EH (cell line): ENCODE measurements at places on chromosomes 2 and 18.

- DNase-seq: peak; percentile 54
Measured at GRCh38 chr2:148554459-148555247, 89.9 kb upstream of the EPC2 start.

DNA sequence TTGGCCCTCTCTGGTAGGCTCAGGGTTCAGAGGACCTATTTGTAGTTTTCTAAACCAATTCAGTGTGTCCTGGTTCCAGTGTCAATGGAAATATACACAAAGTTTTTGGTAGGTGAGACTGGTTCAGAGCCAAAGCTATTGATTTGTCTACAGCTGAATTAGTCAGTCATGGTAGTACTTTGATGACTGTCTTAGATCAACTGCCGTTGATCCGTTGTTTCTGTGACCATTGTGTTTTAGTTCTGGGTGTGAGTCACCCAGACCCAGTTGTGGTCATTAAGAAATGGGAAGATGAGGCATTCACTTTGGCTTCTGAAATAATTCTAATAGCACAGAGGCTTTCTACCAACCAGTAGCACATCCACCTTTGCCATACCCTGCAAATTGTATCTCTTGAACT, 16.0 kb upstream of the RPE start:
- DNase-seq: no peak

DNA sequence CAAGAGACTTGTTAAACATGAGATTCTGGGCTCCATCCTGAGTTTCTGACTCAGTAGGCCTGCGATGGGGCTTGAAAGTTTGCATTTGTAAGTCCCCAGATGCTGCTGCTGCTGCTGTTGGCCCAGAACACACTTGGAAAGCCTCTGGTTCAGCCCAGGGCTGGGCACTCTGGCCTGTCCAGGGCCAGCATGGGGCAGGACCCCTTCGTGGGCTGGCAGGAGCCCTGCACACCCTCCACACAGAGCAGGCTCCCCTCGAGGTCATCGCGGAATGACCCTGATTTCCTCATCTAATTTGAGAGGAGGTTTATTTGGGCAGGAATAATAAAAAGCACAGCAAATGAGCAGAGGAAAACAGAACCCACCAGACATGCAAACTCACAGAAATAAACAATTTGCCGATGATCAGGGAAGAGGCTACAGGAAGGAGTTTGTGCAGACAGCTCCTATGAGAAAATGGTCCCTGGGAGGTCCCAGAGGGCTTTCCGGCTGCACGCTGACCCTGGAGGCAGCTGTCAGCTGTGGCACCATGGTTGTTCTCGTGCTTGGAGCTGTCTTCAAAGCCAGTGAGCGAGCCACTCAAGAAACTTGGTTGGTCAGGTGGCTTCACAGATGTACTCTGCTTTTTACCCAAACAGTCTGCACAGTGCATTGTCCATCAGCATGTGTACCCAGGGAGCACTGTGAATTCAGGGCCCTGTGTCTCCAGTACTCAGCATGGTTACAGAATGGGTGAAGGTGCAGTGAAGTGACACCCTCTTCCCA, 119.3 kb downstream of the GLI2 start:
- no peak for DNase-seq

DNA sequence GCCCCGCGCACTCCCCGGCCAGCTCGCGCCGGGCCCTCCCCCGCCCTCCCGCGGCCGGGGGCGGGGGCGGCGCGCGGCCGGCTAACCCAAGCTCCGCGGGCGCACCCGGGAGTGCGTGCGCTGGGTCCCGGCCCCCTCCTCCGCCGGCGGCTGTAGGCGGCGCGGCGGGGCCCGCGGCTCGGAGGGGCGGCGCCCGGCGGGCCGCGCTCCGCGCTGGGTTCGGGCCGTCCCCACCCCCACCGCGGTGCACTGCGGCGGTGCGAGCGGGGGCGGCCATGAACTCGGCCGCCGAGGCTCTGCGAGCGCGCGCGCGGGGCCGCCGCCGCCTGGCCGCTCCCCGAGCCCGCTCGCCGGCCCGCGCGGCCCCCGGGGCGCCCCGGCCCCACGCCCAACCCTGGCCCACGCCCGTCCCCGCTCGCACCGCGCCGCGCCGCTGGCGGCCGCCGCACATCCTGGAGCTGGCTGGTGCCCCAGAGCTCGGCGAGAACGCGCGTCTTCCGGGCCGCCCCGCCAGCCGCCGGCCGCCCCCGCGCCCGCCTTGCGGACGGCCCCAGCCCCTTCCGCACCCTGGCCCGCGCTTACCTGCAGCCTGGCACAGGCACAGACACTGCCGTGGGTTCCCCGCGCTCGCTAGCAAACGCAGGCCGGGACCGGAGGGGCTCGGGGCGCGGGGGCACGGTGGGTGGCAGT, at the start of gene ZBTB14:
Gene ZBTB14, minus strand, starts transcription at position 496 of the 690 bp plus-strand sequence. CDS start 2,480 bp downstream, outside the sequence.
- no peak for DNase-seq

GRCh38 chr2:185745864-185746859, 7.6 kb downstream of the FSIP2 start:
- DNase-seq: no peak

DNA sequence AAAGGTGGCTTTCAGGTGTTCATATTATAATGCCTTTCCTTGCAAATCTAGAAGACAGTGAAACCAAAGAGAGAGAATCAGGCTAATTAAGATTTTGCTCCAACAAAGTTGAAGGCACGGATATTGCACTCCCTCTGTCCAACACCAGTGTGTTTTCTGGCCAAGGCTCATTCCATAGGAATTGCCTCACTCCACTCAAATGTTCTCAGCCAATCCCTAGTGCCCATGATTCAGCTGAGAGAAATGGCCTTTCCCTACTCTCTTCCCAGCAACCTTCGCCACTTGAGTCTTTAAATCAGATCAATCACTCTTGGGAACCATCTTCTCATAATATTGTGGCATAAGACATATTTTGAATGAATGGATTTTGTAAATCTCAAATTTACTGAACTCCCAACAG, 768.2 kb upstream of the ACVR2A start:
- DNase-seq: peak; percentile 21

- DNase-seq: no peak
Measured at GRCh38 chr2:76861708-76862107, 660.5 kb downstream of the LRRTM4 start.

DNA sequence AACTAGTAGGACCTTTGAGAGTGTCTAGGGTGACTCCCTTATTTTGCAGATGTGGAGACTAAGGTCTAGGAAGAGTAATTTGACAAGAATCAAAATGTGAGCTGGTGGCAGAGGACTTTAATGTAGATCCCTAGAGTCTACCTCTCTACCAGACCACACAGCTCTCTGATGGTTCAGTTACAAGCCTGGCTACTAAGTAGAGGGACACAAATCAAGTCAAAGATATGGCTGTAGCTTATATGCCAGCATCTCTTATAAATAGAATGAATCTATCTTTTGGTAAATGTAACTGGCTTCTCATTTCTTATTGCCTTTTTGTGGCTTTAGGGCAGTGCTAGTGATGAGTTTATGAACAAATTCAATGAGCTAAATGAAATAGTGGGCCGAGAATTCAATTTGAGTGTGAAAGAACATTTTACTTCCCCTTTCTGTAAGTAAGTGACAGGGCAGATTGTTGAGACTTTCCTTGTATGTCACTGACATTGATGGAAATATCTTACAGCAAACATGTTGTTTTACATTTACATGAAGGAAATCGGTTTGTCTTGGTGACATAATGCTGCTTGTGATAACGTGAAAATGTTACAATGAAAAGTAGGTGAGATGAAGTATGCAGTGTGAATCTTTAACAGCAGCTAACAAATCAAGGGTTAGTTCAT, 28.3 kb downstream of the CSRNP3 start:
- no peak for DNase-seq

GRCh38 chr2:163455815-163456214, 280.0 kb downstream of the FIGN start:
- DNase-seq: no peak

DNA sequence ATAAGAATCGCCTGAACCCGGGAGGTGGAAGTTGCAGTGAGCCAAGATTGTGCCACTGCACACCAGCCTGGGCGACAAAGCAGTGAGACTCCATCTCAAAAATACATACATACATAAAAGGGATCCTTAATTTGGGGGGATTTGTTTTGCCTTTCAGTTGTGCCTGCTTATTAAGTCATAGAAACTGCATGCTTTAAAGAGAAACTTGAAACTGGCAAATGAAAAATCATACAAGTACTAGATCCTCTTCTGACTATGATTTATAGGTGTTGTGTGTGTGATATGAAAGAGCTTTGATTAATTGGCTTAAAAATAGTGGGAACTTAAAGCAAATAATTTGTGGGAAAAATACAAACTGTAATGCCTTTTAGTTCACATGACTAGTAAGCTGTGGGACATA, 963.7 kb downstream of the CNTNAP5 start:
- no peak for DNase-seq

GRCh38 chr2:96209011-96209728, 543 bp upstream of the STARD7 start:
- DNase-seq: peak; percentile 3

DNA sequence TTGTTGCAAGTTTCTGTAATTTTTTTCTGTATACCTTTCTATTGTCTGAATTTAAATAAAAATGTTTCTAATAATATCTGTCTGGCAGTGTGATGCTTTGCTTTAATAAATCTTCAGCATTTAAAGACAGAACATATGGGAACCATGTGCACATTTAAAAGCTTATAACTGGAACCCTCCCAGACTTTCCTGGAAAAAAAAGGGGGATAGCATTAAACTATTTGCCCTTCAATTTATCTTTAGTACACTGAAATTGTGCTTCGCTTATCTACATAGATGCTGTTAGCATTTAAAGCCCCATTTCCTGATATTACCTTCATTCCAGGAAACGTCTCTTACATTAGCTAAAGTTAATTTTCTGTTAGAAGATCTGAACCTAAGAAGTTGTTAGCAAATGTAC, 64.6 kb downstream of the ZC3H6 start:
- no peak for DNase-seq

- DNase-seq: no peak
Measured at GRCh38 chr2:18284331-18284730, 276.1 kb downstream of the RDH14 start.

GRCh38 chr18:76370201-76370600, 124.8 kb downstream of the ZNF516 start:
- no peak for DNase-seq

DNA sequence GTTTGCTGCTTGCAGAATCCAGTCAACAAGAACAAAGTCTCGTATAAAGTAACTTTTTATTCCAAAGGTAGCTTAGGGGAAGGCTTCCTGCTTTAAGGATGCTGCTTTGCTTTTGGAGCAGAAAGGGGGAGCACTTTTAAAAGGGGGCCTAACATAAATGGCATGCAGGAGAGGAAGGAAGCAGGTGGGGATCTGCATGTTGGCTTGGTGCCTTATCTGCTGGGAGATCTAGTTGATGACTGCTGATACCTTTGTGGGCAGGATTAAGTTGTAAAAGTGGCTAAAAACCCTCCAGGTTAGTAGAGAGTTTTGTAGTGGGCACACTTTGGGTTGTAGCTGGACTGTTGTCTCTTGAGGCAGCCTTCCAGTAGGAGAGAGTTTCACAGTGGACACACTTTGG, 22.5 kb downstream of the UBR3 start:
- no peak for DNase-seq

GRCh38 chr2:68216454-68217310, 35.6 kb downstream of the PPP3R1 start:
- peak; percentile 46 for DNase-seq

DNA sequence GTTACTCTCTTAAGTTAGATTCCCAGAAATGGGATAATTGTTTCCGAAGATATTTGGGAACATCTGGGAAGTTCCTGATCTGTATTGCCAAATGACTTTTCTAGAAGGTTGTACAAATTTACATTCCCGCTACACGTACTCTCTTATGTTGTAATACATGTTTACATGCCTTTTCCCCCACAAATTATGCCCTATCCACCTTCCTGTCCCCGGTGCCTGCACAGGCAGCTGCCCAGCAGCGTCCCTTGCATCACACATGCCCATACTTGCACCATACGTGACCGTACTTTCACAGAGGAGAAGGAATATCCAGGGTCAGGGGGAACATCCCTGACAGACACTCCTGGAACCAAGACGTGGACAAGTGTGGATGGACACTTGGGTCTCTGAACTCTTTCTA, 24.2 kb upstream of the KLF11 start:
- DNase-seq: peak; percentile 9

DNA sequence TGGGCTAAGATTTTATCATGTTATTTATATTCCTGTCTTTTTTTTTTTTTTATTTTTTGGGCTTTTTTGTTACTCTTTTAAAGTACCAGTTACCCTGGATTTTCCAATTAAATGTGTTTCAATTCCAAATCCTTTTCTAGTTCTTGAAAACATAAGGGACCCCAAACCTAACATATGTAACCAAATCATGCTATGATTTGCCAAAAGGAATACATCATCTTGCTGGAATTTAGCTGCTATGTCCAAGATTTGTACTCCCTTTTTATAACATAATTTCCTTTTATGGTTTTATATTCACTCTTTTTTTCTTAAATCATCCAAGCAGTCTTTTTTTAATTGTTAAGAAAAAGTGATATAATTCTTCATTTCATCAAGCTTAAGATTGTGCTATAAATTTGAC, 60.9 kb upstream of the DSEL start:
- DNase-seq: peak; percentile 32

DNA sequence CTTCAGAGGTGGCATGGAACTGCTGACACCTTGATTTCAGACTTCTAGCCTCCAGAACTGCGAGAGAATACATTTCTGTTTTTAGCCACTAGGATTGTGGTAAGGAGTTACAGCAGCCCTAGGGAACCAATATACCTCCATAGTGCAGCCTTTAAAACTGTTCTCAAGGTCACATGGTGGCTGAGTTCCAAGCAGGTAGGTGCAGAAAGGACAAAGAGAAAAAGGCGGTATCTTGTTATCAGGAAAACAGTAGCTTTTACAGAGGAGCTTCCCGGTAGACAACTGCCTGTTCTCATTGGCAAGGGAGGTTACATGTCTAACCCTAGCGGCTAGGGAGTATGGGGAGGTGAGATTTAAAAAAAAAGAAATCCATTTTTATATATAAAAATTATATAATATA, 96.2 kb upstream of the BCL2L11 start:
- DNase-seq: no peak

DNA sequence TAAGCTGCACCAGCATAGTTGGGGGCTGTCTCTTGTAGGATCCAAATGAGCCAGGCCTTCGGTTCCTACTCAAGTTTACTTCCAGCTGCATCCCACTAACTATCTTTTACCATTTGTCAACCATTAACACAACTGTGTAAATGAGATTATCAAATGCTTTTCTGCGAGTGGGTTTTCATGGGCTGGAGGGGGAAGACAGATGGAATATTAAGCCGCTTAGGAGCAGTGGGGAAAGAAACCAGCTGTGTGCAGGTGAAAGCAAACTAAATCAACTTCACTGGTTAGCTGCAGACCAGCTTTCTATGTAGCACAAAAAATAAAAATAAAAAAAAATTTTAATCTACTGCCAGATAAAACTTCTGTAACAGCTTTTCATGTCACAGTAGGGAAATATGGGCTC, 307.3 kb upstream of the FBXO11 start:
- no peak for DNase-seq

- DNase-seq: no peak
Measured at GRCh38 chr2:168694173-168694572, 108.3 kb upstream of the NOSTRIN start.

GRCh38 chr2:149040451-149040850, 2.0 kb downstream of the LYPD6B start:
- DNase-seq: peak; percentile 35

DNA sequence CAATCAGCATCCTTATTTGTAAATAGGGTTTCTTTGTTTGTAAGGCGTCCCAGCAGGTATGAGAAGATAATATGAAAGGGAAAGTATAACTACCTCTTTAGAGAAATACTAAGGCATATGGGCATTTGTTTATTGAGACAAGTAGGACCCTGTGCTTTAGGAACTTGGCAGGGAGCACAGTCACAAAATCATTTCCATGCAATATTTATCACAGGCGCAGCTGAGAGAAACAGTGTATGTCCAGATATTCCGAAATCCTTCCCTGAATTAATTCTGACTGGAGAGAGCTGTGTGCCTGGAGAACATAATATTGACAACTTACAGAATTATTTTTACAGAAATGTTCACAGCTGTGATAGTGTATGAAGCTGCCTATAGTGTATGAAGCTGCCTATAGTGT, 416.7 kb downstream of the THSD7B start:
- no peak for DNase-seq
